ENCODE measurements at places on chromosomes 2 and 18.

GRCh38 chr2:97728091-97728731, 14.8 kb downstream of the ZAP70 start:
- no peak for DNase-seq

- DNase-seq: no peak
Observed at GRCh38 chr18:72342933-72343332, 201.2 kb downstream of the CBLN2 start.

DNA sequence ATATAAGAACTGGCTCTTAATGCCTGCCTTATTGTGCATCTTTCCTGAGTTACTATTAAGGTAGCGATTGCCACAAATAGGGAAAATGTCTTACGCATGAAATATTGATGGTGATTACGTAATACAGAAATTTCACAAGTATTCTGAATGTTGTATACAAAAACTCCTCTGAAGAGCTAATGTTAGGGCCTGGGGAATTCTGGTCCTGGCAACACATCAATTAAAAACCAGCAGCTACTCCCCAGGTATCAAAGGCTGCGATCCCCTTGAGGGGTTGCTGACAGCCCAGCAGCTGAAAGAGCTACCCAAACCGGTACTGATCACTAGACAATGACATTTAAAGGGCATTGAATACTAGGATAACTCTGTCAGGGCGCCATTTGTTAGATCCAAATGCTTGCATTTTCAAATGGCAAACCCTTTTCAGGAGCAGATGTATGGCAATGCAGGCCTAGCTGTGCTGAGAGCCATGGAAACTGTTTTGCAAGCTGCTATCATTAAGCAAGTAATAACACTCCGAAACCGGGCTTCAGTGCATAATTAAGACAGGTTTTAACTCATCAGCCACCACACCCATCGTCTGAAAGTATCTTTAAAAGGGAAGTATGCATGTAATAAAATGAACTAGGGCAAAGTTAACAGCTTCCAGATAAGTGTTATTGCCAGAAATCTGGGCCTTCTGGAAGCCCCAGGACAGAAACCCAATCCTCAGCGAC, 78.4 kb downstream of the CLHC1 start:
- DNase-seq: no peak

- DNase-seq: no peak
Observed at GRCh38 chr2:176479961-176480360, 210.7 kb downstream of the MTX2 start.

- no peak for DNase-seq
Observed at GRCh38 chr2:229344151-229344551, 73.1 kb upstream of the PID1 start.

- no peak for DNase-seq
Observed at GRCh38 chr2:207403141-207403540, 126.6 kb upstream of the CREB1 start.

DNA sequence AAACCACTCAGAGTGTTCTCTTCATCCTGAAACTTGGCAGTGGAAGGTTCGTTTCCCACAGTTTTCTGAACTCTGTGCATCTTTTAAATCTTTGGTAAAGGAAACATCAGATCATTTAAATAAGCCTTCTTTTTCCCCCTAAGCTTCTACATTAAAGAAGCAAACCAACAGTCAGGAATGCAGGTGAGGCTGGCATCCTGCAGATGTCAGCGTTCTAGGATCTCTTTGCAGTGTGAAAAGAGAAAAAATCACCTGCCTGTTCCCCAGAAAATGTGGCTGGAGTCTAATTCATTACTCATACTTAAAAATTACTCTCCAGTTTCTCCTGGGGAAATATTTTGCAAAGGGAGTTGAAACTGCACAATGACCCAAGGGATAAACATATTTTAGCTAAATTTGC, 64.5 kb upstream of the ZCCHC2 start:
- DNase-seq: no peak

- no peak for DNase-seq
Observed at GRCh38 chr2:138622613-138623012, 121.0 kb downstream of the SPOPL start.

- no peak for DNase-seq
Observed at GRCh38 chr2:115520727-115521126, 1078.3 kb downstream of the DPP10 start.

- DNase-seq: no peak
Observed at GRCh38 chr2:146579147-146579930, 1265.5 kb upstream of the ACVR2A start.

- no peak for DNase-seq
Observed at GRCh38 chr2:30048636-30049175, 98.1 kb upstream of the YPEL5 start.

DNA sequence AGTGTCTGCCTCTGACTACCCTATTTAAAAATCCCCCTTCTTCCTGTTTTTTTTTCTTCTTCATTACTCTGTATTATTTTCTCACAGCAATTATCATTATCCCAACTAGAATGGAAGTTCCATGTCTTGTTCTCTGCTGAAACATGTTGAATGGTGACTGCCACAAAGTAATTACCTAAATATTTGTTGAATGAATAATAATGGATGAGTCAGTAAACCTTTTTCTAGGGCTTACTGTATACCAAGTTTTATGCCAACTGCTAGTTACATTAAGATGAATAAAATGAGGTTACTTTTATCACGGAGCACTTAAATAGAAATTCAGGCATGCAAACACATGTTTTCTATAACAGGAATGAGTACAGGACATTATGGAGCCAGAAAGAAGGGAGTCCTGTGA, 490.6 kb downstream of the THSD7B start:
- no peak for DNase-seq

DNA sequence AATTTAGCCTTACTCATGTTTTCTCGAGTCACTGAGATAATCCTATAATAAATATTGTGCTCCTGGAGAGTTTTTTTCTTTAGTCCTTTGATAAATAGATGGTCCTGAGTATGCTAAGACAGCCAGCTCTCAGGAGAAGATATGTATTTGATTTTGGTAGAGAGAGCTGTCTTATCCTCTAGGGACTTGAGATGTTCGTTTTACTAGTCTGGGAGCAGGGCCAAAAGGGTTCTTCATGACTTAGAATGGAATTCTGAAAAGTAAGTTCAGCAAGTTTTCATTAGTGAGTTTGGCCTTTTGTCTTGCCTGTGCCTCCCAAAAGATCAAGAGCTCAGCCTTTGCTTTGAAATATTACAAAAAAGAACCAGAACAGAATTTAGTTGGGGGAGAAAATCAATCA, 246.7 kb downstream of the BABAM2 start:
- no peak for DNase-seq

DNA sequence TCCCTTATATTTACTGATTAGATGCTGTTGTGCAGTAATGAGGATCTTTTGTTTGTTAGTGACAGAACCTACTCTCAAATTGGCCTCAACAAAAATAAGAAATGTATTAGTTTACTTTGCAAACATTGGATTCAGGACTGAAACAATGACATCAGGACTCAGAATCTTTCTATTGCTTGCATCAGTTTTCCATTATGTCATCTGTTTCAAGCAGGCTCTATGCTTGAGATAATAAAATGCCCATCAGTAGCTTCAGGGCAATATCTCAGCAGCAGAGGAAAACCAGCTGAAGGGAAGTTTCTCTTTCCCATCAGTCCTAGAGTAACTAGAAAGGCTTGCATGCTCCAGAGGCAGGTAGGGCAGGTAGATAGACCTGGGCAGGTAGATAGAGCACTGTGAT, 375.5 kb upstream of the SLC8A1 start:
- DNase-seq: no peak

DNA sequence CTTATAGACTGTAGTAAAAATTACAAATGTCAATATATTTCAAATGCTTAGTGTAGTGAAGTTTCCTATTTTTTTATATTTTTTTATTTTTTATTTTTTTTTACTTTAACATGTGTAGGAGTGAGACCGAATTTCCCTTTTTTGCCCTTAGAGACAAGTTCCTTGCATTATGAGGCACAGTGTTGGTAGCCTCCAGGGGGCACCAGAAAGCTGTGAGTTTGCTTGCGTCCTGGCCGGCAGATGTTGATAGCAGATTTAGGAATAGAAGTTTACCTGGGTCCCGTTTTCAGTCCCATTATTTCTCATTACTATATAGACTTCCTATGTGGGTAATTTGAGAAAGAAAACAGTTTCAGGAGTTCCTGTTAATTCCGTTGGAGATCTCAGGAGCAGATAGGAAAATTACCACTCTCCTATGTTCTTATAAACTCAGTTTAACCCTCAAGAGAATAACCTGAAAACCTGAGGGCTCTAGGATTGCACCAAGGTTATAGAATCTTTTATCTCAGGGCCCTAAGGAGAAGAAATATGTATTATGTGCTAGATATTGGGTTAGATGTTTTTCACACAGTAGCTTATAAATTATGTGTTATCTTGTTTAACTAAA, 157.5 kb upstream of the SESTD1 start:
- peak; percentile 7 for DNase-seq

- no peak for DNase-seq
Observed at GRCh38 chr2:60520917-60521539, 32.4 kb downstream of the BCL11A start.

- DNase-seq: no peak
Observed at GRCh38 chr2:111661286-111661940, 222.6 kb downstream of the ANAPC1 start.

DNA sequence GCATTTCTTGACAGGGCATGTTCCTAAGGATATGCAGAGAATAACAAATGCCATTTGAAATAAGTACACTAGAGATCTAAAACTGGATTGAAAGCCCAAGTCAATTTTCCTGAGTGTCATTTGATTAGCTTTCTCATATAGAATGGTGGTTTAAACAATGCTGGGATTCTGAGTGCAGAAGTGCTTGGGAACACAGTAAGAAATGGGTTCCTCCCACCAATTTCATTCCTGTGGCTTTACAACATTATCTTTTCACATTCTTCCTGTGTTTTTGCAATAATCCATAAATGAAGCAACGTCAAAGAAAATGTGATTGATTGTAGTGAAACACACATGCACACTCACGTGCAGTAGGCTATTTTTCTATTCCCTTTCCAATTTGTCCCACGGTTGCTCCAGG, 1858.4 kb upstream of the PIK3C3 start:
- no peak for DNase-seq

DNA sequence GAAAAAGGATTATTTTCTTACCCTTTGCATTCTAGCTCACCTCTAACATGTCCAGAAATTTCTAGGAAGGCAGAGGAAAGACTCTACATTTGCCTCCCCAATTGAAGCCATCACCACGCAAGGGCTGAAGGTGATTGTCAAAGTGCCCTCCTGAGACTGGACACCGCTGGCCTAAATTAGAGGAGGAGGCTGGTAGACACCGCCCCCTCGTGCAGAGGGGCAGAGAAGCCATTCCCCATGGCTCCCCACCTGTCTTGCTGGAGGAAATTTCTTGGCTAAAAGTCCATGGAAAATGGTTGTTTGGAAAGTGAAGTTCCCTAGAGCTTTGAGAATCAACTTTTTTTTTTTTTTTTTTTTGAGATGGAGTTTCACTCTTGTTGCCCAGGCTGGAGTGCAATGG, 31.3 kb upstream of the CREB1 start:
- no peak for DNase-seq

- DNase-seq: no peak
Observed at GRCh38 chr2:133413863-133414262, 154.4 kb downstream of the NCKAP5 start.

GRCh38 chr2:225739328-225739727, 339.8 kb downstream of the NYAP2 start:
- no peak for DNase-seq

DNA sequence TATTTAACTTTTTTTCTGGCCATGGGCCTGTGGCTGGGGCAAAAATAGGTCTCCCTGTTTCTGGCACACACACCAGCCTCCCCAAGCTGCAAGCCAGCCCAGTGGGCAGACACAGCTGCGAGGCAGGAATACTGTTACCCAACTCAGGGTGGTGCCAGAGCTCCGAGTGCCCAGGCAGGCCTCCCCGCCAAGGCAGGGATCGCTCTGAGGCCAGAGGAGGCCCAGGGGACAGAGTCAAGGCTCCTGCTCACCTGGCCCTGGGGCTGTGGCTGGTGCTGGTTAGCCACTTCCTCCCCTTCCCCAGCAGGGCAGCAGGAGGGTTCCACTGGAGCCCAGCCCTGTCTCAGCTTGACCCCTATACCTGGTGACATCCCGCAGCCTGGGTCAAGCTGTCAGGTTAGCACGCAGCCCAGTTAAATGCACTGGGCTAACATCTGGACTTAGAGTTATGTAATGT, 67.1 kb upstream of the EPAS1 start:
- no peak for DNase-seq

DNA sequence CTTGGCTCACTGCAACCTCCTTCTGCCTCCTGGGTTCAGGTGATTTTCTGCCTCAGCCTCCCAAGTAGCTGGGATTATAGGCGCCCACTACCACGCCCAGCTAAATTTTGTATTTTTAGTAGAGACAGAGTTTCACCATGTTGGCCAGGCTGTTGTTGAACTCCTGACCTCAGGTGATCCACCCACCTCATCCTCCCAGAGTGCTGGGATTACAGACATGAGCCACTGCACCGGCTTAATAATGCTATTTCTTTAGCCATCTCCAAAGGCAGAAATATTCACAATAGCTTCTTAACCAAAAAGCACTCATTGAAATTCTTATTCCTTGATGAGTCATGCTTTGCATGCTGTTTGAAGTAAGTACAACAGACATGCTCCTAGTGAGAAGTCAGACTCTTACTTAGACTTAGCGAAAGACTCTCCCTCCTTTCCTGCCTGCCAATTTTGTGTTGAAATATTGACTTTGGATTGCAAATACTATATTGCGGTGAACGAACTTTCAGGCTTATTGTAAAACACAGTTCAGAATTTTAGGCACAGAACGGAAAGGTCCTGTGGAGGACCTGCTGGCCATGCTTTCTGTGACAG, 4.4 kb downstream of the ACTR3 start:
- peak; percentile 31 for DNase-seq

DNA sequence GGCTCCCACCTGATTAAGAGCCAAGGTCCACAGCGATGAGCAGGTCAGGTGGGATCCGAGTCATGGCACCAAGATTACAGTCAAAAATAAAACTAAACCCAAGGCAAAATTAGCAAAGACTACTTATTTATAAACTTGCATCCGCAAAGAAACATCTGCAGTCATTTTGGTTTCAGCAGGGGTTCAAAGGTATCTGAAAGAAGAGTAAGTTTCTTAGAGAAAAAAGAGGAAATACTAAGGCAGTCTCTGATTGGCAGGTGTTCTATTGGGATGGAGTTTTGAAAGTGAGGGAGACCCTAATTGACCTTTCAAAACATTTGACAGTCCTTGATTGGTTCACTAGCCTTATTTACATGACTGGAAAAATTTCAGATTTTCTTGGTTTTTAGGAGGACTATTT, 11.0 kb upstream of the PLB1 start:
- DNase-seq: no peak

- DNase-seq: no peak
Observed at GRCh38 chr2:26086155-26086637, 52.3 kb downstream of the RAB10 start.

- no peak for DNase-seq
Observed at GRCh38 chr18:48879008-48879431, 71.7 kb downstream of the SMAD7 start.

- no peak for DNase-seq
Observed at GRCh38 chr2:144268036-144268678, 251.8 kb downstream of the ZEB2 start.

DNA sequence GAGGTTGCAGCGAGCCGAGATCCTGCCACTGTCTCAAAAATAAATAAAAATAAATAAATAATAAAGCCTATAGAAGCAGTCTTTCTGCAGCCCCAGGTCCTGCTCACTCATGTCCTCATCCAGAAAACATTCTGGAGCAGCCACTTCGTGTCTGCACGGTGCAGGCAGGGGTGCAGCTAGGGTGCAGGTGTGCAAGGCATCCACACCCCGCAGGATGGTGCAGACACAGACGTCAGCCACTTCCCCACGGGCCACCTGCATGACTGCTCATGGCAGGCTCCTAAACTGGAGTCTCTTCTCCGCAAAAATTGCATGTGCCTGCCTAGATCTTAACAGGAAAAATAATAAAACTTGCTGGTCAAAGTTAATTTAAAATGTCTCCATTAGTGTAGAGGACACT, 80.2 kb upstream of the SNTG2 start:
- DNase-seq: no peak

Data from hematopoietic multipotent progenitor cell treated with erythropoietin and hydrocortisone succinate and interleukin-3 and kit ligand, for 17 days (in vitro differentiated cells).